ENCODE measurements at places on chromosomes 7 and 10.

DNA sequence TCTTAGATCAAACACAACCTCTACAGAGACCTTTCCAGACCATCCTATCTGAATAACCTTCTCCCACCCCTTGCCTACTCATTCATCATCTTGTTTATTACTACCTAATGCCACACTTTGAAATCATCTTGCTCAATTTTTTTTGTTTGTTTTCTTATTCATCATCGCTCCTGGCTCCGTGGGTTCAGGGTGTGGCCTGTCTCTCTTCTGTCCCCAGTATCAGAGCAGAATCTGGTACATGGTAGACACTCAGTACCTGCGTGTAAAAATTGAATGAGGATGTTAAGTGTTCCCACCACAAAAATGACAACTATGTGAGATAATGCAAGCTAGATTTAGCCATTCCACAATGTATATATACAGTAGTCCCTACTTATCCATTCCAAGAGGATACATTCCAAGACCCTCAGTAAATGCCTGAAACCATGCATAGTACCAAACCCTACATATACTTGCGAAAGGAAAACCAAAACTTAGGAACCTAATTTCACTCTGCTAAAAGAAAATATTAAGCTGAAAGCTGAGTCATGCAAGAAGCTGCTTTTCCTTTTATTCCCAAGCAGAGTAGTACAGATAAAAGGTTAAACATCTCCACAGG is 72.1 kb upstream of the SEC61G start:
- DNase-seq: peak; percentile 27

- DNase-seq: peak; percentile 31
Measured at GRCh38 chr10:79418886-79419595, 26.4 kb downstream of the ZCCHC24 start.

GRCh38 chr7:123709525-123709924 is 39.3 kb downstream of the WASL start:
- no peak for DNase-seq

- DNase-seq: no peak
Measured at GRCh38 chr7:51242007-51242691, 74.5 kb downstream of the COBL start.

DNA sequence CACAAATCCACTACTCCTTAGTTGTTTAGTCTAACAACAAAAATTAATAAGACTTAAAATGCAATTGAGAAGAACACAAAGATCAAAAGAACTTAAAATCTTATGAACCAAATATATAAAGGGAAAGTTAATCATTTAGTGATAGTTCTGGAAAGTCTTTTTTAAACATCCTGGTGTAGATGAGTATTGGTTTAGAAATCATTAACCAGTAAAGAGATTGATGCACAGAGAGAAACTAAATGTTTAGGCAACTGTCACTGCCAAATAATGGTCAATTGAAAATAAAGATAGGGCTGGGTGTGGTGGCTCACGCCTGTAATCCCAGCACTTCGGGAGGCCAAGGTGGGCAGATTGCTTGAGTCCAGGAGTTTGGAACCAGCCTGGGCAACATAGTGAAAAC is 44.9 kb downstream of the SP8 start:
- DNase-seq: no peak

- peak; percentile 47 for DNase-seq
Measured at GRCh38 chr10:70169649-70170364, 507 bp downstream of the SAR1A start.

DNA sequence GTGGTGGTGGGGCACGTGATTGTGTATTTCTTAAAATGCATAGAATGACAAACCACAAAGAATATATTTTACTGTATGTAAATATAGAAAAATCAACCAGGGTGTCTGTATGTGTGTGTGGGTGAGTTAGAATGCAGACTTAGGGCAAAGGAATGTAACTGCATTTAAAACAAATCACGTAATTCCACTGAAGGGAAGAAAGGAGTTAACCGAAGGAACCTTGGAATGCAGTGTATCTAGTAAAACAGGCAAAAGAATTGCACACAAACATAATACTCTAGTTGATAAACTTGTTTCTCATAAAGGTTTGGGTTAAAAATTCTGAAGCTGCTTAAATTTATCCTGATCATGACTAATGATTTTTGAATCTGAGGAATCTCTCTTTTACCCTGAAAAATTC is 134.9 kb downstream of the ADRA2A start:
- no peak for DNase-seq

- no peak for DNase-seq
Measured at GRCh38 chr10:24869354-24870015, 82.9 kb downstream of the PRTFDC1 start.

DNA sequence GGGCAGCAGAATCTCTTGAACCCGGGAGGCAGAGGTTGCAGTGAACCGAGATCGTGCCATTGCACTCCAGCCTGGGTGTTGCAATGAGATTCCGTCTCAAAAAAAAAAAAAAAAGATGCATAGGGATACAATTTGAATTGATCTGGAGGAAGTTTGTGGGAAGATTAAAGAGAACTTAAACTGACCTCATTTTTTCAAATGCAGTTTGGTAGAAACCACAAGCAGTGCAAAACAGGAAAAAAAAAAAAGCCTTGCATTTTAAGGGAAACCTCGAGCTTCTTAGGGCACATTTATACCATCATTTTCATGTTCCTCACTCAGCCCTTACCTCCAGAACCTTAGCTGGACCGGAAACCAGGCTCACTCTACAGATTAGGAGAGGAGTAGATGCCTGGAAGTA is 2.8 kb downstream of the KCTD7 start:
- no peak for DNase-seq

DNA sequence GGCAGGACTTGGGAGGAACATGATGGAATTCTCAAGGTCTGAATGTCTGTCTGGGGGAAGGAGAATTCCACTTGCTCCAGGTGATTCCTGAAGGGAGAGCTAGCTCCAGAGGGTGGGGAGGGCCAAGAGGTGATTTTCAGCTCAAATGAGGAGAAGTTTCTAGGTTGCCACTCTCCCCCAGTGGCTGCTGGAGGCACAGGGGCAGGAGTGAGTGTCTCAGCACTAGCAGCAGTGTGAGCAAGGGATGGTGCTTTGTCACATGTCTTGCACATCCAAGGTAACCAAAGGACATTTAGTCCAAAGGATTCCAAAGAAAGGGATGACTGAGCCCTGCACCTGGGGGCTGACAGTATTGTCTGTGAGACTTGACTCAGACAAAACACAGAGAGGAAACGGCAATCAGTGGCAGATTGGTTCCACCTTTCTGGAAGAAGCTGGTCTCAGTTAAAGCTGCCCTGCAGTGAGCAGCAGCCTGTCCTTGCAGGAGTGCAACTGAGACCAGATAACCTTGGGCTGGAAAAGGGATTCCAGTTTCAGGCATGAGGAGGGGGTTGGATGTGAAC is 51.2 kb upstream of the PCBD1 start:
- peak; percentile 79 for DNase-seq

- DNase-seq: no peak
Measured at GRCh38 chr7:92002720-92003119, 62.1 kb downstream of the AKAP9 start.

GRCh38 chr7:107659666-107660065 is 962 bp upstream of the SLC26A4 start:
- peak; percentile 86 for DNase-seq

DNA sequence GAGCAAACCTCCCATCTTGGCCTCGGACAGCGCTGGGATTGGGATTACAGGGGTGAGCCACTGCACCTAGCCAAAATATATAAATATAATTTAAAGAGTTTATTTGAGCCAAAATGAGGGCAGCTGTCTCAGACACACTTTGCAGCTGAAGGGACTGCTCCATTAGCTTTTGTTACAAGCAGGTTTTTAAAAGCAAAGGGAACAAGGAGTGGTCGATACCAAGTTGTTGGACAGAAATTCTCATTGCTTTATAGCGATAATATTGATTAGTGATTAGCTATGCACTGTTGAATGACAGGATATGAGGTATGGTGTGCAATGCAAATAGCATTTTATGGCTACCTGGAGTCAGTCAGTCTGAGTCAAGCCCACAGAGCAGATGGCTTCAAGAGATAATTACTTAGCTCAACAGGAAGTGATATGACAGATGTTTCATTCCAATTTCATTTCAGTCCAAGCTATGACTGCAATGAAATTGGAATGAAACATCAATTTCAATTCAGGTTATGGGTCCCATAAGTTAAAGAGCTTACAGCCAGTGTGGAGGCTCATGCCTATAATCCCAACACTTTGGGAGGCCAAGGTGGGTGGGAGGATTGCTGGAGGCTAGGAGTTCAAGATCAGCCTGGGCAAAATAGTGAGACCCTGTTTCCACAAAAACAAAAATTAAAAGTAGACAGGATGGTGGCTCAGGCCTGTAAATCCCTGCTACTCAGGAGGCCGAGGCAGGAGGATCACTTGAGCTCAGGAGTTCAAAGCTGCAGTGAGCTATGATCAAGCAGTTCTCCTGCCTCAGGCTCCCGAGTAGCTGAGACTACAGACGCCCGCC is 23.1 kb downstream of the TYW1 start:
- no peak for DNase-seq

GRCh38 chr10:50512214-50512595 is 111.6 kb downstream of the SGMS1 start:
- DNase-seq: no peak

DNA sequence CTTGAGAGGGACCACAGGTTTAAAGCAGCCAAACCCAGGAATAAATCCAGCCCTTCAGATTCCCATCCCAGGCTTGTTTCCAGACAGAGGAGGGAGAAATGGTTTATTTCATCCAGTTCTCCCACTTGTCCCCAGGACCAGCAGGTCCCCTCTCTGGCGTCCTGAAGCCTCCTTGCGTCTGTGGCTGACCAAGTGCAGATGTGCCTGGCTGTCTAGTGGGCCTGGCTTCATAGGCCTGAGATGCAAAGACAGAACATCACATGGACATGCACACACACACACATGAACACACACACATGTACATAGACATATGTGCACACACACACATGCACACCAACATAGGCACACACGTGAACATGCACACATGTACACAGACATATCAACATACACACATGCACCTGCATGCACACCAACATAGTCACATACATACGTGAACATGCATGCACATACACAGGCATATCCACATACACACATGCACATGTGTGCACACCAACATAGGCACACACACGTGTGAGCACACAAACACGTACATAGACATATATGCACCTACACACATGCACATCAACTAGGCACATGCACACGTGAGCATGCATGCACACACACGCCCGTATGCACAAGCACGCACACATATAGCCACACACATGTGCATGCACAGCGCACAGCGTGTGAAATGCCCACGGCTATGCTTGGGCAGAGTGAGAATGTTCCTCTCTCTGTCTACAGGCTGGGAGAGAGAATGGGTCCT is 10.7 kb downstream of the FOXL3 start:
- peak; percentile 58 for DNase-seq

GRCh38 chr10:5553400-5554170 is 28.8 kb downstream of the CALML3 start:
- peak; percentile 38 for DNase-seq

GRCh38 chr7:134315679-134316538 is 821 bp downstream of the SLC35B4 start:
- DNase-seq: peak; percentile 35

GRCh38 chr10:58758321-58758720 is 245.6 kb downstream of the BICC1 start:
- peak; percentile 1 for DNase-seq

DNA sequence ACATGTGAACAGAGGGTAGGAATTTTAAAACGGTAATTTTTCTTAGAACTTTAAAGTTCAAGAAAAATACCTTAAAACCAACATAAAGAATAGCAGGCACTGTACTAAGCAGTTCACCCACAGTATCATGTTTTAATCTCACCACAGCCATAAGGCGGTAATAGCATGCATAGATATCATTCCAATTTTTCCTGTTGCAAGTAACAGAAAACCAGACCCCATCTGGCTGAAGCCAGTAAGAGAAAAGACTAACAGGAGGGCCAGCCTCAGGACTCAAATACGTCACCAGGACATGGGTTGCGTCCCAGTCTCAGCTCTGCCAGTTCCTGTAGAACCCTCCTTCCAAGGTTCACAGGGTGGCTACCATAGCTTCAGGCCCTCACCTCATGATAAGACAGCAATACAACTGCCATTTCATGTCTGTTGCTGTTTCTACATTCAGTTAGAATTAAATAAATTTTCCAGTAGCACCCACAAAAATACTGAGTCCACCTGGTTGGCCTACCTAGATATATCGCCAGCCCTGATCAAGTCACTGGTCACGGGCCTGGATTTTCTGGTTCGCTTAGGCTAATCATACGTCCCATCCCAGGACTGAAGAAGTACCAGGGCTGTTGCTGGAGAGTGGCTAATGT is 2.0 kb upstream of the RNF32 start:
- no peak for DNase-seq

- DNase-seq: no peak
Measured at GRCh38 chr7:70076325-70076724, 478.1 kb downstream of the AUTS2 start.

- no peak for DNase-seq
Measured at GRCh38 chr10:124991835-124992234, 49.9 kb downstream of the ZRANB1 start.

DNA sequence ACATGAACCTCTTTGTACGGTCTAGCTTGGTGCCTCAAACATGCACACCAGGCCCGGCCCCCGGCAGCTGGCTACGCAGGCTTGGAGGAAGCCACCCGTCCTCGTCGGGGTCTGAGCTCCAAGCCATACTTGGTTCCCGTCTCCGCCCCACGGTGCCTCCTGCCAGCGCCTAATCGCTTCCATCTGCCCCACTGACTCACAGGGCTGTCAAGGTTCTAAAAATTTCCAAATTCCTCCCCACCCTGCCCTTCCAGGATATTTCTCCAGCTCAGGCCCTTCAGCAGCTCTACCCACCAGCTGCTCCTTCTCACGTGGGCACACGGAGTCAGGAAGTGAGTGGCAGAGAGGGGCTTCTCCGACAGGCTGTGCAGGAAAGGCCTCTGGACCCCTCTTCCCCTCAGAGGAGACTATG is 38.8 kb downstream of the TMEM270 start:
- peak; percentile 98 for DNase-seq

GRCh38 chr10:119341459-119342301 is 134.3 kb downstream of the GRK5 start:
- DNase-seq: peak; percentile 95

DNA sequence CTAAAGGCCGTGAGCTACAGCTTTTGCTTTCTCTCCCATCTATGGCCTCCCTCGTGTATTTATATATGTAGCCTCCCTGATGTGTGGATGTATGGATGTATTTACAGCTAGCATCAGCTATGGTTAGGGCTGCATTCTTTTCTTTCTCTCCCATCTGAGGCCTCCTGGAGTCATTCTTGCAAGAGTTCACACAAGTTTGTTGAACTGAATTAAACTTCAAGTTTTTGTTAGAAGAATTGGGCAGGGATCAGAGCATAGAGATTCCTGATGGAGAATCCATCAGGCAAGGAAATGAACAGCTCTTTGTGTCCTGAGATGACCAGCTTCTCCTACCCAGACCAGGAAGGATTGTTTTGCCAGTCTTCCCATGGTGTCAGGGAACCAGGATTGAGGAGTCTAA is 60.3 kb downstream of the AHCYL2 start:
- peak; percentile 23 for DNase-seq

GRCh38 chr10:123519861-123520260 is 146.3 kb upstream of the GPR26 start:
- no peak for DNase-seq

All from osteoblast (primary cell).